SJCRH30 (cell line): ENCODE measurements at places on chromosomes 7 and 10.
A peak's percentile ranks its signal among the peaks of the same experiment; 100 is the strongest.

DNA sequence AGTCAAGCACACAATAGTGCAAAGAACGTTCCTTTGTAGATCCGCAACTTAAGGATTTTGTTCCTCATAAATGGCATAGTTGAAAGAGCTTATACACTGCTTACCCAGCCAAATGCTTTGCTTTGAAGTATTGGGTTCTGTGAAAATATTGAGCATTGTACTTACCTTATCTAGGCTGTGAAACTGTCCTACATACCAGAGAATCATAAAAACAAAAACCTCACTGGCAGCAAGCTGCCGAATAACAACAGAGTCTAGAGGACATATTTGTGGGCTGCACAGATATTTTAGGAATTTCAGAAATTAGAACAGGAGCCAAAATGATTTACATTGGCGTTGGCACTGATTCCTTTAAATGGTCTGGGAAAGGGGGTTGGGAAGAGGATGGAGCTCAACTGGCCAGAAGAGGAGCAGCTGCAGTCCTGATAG is 174.8 kb downstream of the RTKN2 start:
- peak; percentile 73 for DNase-seq

- DNase-seq, result no peak
Observed at GRCh38 chr10:51527522-51528219, 171.7 kb downstream of the CSTF2T start.

DNA sequence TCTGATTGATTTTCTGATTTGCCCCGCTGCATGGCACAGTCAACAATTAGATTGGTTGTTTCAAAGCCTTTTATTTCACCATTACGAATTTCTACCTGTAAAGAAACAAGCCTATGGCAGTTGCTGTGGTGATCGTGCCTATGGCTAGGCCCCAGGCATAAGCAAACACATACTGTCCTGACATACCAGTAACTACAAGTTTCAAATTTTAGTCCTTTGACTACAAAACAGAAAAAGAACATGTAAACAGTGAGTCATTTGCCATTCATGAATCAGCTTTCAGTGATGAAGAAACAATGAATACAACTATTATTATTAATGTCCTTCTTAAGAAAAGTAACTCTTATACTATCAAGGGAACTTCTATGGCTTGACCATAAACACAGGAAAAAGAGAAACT is 168.0 kb upstream of the LRRN3 start:
- no peak for DNase-seq

- peak; percentile 59 for DNase-seq
Observed at GRCh38 chr10:121288011-121288410, 310.2 kb downstream of the FGFR2 start.

- no peak for DNase-seq
Observed at GRCh38 chr7:40133561-40134427, 628 bp downstream of the MPLKIP start.

DNA sequence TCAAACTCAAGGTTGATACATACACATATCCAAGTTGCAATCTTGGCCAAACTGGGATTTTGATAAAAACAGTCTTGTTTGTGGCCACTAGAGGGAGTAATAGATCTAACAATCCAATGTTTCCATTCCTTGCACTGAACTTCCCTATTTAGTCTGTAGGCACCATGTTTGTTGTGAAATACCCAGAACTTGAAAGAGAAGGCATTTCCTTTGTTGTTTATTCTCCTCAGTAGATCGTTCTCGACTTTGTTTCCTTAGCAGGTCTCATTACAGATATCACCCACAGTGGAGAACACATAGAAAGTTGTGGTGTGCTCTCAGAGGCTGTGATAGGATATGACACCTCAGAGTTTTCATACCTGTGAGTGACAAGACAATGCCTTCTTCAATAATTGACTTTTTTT is 70.3 kb upstream of the MXI1 start:
- peak; percentile 15 for DNase-seq

DNA sequence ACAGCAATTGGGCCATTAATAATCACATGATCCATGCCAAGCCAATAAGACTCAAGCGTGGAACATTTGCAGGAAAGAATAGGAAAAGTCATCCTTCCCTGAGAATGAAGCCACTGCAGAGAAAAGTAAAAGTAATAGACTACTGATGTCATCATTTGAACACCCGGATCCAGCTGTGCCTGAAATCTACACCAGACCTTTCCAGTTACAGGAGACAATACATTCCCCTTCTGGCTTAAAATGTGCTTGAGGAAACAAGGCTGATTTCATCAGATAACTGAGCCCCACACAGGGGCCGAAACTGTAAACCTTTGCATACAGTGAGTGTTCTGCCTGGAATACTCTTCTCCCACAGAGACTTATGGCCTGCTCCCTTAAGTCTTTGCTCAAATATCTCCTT is 232.8 kb downstream of the KCNMA1 start:
- DNase-seq, result peak; percentile 57

DNA sequence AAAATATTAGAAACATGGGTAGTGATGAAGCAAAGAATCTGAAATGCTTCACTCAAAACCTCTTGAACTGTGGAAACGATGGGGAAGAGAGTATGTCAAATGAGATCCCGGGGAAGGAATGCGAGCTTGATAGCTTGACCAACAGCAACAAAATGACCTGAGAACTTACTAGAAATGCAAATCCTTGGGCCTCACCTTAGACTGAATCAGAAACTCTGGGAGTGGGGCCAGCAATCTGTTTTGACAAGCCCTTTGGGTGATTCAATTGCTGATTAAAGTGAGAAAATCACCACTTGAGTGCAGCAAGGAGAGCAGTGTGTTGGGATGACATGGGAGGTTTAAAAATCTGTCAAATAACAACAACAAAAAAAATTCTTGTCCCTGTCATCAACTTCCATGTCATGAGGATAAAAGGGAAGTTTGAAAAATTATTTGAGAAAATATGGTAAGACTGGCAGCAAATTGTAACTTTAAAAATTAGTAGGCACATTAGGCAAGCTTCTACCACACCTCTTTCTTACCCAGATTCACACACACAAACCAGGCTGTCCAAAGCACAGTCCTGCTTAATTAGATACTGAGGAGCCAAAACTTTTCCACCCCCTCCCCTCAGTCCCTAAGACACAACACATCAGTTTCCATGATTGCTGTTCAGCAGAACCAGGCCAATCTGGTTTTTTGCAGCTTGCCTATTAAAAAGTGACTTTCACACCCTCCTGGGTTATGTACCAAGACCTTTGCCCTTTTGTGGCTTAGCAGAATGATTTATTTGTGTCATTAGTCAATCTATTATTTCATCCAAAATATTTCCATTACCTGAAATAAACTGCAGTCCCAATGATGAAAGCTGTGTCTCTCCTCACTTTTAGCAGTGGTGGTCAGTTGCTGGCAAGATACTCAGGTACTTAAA is 15.6 kb downstream of the CALCR start:
- no peak for DNase-seq
